ENCODE measurements at places on chromosomes 7 and 10.

DNA sequence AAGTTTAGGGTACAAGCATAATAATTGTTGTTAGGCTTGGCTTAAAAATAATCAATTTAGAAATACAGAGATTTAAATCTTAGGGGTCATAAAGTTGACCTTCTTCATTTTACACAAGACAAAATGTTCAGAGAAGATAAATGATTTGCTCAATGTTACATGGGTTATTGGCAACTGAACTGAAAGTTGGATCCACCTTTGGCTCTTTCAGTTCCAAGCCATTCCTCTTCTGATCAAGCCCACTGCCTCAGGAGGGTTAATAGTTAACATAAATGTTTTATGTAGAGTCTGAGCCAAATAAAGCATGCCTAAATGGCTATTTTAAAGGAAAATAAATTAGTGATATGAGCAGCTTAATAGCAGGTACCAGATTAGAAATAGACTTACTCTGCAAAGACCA is 79.1 kb upstream of the RHOBTB1 start:
- DNase-seq = no peak

DNA sequence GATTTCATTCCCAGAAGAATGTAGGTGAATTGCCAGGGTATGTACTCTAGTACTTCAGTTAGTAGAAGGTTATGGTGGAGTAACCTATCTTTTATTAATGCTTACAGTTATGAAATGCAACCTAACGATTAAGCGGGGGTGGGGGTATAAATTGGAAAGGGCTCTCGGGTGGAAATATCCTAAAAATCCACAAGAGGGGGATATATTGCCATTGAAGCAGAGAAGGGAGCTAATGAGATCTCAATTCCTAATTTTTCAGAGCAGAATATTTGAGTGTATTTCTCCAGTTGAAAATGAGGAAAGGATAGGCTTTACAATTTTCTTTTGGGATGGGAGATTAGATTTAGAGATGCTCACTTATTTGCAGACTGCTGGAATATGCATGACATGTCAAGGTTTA is 90.8 kb downstream of the DNAJB9 start:
- DNase-seq = no peak

DNA sequence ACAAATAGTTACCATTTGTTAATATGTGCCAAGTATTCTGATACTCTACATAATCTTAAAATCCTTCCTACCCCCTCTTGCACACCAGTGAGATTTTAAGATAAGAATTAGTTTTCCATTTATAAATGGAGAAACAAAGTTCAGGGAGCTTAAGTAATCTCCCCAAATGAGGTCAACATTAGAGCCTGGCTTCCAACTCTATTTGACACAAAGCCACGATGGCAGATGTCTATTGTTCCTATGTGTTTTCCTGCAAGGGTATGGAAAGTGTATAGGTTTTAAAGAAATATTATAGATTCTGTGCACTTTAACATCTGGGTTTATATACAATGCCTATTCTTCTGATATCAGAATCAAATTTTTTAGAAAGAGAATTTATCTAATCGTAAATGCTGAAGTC is 143.9 kb upstream of the SEMA3C start:
- no peak for DNase-seq

GRCh38 chr10:132892004-132892403 is 50.4 kb downstream of the CFAP46 start:
- DNase-seq = peak; percentile 47

DNA sequence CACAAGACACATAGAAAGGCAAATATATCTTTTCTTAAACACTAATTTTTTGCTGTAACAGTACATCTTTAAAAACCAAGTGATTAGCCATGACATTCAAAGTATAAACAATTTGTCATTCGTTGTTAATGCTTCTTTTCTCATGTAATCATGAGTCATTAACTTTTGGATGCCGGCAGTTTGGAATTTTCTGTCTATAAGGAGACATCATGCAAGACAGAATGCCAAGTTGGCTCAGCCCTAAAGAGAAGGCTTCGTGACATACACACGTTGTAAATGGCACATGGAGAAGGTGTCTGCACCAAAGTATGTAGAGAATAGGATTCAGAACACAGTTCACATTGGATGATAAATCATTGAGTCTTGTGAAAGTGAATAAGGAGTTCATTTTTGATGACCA is 35.9 kb downstream of the CCDC3 start:
- no peak for DNase-seq

GRCh38 chr10:1698185-1698584 is 39.1 kb downstream of the ADARB2 start:
- DNase-seq = no peak

Data from kidney tubule cell (primary cell).